ENCODE measurements at places on chromosomes 7 and 10.

- no peak for DNase-seq
Observed at GRCh38 chr7:143244321-143244720, 18.9 kb upstream of the GSTK1 start.

DNA sequence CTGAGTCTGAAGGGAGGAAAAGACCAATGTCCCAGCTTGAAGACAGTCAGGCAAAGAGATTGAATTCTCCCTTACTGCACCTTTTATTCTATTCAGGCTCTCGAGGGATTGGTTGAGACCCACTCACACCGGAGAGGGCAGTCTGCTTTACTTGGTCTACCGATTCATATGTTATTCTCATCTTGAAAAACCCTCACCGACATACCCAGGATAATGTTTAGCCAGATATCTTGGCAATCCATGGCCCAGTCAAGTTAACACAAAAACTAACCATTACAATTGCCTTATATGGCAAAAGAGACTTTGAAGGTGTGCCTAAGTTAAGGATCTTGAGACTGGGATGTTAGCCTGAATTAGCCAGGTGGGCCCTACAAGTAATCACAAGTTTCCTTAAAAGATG, 53.8 kb upstream of the BET1 start:
- no peak for DNase-seq

DNA sequence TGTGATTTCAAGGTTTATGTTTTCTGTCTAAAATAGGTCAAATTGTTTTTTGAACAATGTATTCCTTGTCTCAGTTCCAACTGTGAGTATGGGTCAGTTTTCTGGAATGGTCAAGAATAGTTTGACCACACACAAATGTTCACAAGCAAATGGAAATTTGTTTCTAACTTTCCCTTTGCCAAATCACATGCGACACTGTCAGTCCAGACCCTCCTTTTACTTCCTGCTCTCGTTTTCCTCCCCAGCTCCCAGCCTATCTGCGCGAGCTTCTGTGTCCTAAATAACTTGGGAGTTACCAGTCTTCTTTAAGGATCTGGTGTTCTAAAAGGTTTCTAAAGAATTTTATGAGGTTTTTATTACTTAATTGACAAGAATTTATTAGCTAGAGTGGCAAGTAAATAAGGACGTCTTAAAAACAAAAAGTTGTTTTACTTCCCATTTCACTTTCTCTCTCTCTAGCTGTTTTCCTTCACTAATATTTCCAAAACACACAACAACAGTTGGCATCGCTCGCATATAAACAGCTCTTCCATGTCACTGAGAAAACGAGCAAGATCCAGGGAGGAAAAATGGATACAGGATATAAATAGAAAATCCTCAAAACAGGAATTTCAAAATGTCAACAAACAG, 266.1 kb upstream of the KLF6 start:
- no peak for DNase-seq

GRCh38 chr7:512146-512510, 7.5 kb downstream of the PDGFA start:
- no peak for DNase-seq

DNA sequence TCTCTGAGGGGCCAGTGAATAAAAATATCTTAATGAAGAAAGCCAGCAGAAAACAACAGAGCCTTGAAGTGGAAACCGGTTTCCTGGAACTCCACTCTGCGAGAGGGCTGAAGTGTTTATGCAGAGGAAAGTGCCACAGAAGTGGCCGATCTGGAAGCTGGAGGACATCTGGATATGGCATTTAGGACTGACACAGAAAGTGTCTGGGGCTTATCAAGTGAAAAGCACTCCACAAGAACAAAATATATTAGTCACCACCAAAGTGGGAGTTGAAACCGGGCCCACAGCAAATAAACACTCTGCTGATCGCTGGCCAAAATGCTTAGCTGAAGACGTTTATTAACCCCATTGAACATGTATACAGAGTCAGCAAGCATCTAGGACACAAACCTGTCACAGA, 7.8 kb downstream of the NOD1 start:
- no peak for DNase-seq
